ENCODE measurements at places on chromosomes 6 and 20.

DNA sequence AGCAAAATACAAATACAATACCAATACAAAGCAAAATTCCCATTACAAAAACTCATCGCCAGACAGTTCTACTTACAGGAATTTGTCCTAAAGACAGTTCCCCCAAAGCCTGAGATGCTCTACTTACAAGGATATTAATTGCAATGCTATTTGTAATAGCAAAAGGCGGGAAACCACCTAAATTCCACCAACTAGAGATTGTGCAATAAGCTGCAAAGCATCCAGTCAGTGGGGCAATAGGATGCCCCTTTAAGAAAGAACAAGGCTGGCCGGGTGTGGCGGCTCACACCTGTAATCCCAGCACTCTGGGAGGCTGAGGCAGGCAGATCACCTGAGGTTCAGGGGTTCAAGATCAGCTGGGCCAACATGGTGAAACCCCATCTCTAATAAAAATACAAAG lies 39.1 kb downstream of the FAM209B start:
- no peak for DNase-seq

- DNase-seq = no peak
Measured at GRCh38 chr6:39344821-39345280, 22.3 kb upstream of the KCNK16 start.

GRCh38 chr6:6882592-6882991 lies 225.2 kb upstream of the RREB1 start:
- no peak for DNase-seq

- no peak for DNase-seq
Measured at GRCh38 chr6:91317247-91317835, 730.5 kb upstream of the MAP3K7 start.

DNA sequence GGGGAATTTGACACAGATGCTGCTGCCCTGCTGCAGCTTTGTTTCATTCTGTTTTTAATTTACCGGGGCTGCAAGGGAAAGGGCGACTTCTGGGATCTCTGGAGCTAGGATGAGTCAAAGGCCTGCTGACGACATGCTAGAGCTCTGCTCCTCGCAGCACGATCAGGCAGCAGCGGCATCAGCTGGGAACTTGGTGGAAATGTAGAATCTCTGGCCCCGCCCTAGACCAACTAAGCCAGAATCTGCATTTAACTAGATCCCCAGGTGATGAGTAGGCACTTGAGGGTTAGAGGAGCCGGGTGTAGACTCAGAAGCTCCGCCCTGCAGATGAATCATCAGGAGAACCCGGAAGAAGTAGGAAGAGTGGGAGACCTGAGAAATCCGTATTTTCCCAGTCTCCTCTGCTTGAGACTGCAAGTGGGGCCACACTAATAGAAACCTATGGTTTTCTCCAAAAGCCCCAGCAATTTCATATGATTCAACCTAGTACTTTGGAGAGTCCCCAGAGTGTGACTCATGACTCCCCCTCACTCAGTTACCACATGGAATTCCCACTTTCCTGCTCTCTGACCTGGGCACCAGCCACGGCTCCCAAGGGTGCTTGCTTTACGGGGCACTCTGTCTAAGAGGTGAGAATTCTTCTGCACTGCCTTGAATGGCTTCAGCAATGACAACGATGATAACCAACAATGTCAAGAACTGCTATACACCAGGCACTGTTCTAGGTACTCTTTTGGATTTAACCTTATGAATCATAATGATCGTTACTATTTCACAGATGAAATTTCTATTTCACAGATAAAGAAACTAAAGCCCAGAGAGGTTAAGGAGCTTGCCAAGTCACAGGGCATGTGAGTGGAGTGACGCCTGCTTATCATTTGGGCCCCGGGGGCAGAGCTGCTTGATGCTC lies 18.1 kb downstream of the TUBB2B start:
- no peak for DNase-seq

- DNase-seq = no peak
Measured at GRCh38 chr6:122153557-122153956, 245.9 kb upstream of the HSF2 start.

- DNase-seq = no peak
Measured at GRCh38 chr6:39388606-39389483, 66.3 kb upstream of the KCNK16 start.

- DNase-seq = no peak
Measured at GRCh38 chr20:52892023-52892422, 80.1 kb upstream of the TSHZ2 start.
